ENCODE measurements at places on chromosomes 7 and 10. TPM values are rescaled to one million over a fixed set of nuclear protein-coding genes. Genes with fewer than 3 reads are reported as not detected.

DNA sequence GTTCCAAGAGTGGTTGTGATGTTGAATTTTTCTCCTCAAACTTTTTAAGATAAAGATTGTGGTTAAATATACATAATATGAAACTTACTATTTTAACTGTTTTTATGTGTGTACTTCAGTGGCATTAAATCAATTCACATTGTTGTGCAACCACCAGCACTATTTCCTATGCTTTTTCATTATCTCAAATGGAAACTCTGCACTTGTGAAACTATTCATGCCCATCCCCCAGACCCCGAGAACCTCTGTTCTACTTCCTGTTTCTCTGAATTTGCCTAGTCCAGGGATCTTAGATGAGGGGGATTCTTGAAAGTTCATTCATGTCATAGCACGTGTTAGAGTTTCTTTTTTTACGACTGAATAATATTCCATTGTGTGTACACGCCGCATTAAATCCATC, 67.0 kb downstream of the WDR37 start:
- DNase-seq: peak; percentile 13

DNA sequence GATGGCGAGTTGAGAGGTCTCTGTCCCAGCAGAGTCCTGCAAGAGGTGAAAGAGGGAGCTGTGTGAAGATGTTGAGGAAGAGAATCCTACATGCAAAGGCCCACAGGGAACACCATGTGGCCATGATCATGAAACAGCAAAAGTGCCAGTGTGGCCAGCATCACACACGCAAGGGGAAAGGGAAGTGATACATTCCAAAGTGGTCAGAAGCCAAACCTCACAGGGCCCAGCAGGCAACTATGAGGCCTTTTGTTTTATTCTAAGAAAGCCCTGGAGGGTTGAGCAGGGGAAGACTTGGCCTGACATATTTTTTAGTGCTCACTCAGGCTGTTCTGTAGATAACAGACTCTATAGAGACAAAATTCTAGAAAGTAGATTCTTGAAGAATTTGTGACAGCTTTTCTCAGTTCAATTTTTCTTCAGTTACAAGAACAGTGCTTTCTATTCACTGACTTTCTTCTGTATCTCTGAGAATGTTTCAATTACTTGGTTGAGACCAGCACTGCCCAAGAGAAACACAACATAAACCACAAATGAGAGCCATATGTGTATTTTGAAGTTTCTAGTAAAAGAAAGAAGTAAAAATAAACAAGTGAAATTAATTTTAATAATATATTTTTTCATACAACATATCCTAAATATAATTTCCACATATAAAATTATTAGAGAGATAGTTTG, 82.3 kb downstream of the HTR7 start:
- no peak for DNase-seq

The LMOD2 gene
- total RNA-seq: not detected

GRCh38 chr7:115631782-115632181, 398.8 kb downstream of the TFEC start:
- DNase-seq: no peak
